Activated T-helper 2 cell treated with anti-CD3 and anti-CD28 coated beads, Interferon-gamma antibody, Interleukin-2, Interleukin-4, amounts not matched to agents 10 μg/mL and 5 μg/mL and 100 μg/mL, durations not matched to agents 14 hours and 24 hours and 36 hours (primary cell): ENCODE measurements at places on chromosomes 2 and 18.

DNA sequence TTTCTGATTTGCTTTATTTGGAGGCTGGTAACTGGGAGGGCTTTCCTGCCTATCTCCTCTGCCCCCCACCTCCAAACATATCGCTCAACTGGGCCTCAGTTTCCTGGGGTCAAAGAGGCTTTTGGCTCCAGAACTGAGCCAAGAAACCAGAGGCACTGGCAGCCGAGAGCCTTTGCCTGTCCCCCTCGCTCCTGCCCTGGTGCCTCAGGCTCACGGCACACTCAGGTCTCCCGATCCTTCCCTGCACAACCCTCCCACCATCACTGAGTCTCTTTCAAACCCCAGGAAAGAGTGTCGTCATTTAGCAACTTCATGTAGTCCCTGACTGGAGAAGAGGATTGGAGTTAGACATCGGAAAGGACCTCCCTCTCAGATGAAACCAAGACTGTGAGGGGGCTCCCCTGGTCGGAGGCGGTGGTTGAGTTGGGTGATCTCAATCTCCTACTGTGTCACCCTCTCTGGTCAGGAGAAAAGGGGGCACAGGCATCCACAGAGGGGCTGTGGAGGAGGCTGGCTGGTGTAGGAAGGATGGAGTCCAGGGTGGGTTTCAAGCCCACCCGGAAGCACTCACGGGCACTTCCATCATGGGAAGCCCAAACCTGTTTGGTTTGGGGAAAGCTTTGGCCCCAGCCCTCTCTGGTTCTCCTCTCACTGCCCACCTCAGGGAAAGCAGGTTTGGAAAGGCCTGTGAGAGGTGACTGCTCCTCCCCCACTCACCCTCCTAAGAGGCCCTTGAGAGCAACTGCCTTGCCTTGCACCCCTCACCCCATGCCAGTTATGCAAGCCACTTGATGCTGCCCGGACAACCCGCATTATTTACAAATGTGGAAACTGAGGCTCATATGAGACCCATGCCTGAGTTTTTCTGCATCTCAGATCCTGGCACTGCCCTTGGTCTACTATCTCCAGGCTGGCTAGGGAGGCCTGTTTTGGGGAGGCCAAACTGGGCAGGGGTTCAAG, 62.3 kb downstream of the TNS1 start:
- DNase-seq: no peak

- DNase-seq: no peak
Measured at GRCh38 chr2:36478332-36478738, 119.6 kb downstream of the FEZ2 start.

GRCh38 chr2:230849633-230850357, 14.9 kb upstream of the ITM2C start:
- peak; percentile 64 for DNase-seq

DNA sequence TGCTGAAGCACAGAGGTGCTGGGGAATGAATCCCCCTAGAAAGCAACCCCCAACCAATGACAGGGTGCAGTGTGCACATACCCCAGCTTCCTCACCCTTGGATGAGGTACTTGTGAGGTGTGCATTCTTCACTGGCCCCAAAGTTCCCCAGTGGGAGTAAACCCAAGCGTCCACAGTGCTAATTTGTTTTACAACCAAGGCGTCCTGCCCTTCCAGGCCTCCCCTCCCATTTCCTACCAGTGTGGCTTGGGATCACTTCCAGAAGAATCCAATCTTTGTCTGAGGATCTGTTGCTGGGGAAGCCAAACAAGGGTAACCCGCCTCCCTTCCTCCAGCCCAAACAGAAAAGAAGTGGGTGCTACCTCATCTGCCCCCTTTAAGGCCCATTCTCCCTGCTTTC, 40.3 kb upstream of the TEX51 start:
- no peak for DNase-seq

- DNase-seq: no peak
Measured at GRCh38 chr2:236968880-236969534, 116.7 kb upstream of the COPS8 start.
